Stimulated activated CD4-positive, alpha-beta T cell treated with anti-CD3 and anti-CD28 coated beads, Interleukin-1b, Interleukin-23, amount 100 ng/mL, for 48 hours (primary cell): ENCODE measurements at places on chromosomes 4 and X.

DNA sequence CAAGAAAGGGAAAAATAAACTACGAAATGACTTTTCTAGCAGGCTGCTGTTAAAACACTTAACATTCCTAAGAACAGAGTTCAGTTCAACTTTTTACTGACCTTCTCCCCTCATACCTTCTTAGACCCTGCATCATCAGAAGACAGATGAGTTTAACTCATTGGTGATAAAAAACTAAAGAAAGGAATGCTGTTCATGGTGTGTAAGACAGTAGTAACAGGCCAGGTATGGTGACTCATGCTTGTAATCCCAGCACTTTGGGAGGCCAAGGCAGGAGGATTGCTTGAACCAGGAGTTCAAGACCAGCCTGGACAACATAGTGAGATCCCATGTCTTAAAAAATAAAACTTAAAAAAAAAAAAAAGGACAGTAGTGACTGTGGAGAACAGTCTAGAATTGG, 16.2 kb downstream of the RBM47 start:
- no peak for DNase-seq

GRCh38 chr4:2287594-2287915, 25.6 kb upstream of the MXD4 start:
- no peak for DNase-seq

- no peak for DNase-seq
Observed at GRCh38 chr4:107747748-107748486, 27.9 kb upstream of the PAPSS1 start.

DNA sequence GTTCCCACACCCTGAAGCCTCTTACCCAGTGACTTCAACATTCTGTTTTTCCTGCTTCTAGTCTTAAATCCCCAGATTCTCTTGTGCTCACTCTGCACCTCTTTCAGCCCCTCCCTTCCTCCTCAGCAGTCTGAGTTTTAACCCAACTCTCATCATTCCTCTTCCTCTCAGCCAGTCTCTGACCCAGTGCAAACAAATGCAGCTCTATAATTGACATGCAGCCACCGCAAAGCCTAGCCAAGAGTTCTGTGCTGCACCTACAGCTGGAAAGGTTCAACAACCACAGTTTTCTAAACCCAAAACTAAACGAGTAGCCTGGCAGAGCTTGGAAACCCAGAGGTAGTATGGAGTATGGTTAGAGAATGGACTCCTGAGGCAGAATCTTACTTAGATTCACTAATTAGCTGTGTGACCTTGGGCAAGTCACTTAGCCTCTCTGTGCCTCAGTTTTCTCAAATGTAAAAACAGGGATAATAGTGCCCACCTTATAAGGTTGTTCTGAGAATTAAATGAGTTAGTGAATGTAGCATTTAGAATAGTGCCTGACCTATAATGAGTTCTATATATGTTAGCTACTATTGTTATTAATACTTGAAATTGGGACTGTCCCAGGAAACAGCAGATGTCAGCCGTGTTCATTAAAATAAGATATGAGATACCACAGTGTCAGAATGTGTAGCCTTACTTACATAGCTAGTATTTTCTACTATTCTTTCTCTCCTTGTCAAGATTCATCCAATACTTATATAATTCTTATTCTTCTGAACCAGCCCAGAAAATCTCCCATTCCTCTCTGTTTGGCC, 3.5 kb downstream of the TMEM154 start:
- no peak for DNase-seq

DNA sequence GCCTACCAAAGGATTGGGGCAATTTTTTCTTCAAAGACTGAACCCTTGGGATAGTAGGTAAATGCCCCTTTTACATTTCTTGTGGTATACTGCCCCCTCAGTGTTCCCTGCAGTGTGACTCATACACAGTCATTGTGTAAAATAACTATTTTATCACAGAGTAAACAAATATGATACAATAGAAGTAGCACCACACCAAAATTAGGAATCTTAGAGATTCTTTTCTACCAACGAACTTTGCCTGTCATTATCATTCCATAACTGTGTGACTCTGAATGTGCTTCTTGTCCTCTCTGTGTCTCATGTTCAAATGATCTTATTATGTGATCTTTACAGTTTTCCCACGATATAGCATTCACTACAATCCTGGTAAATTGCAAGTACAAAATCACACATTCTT, 517.0 kb downstream of the ZIC3 start:
- no peak for DNase-seq

DNA sequence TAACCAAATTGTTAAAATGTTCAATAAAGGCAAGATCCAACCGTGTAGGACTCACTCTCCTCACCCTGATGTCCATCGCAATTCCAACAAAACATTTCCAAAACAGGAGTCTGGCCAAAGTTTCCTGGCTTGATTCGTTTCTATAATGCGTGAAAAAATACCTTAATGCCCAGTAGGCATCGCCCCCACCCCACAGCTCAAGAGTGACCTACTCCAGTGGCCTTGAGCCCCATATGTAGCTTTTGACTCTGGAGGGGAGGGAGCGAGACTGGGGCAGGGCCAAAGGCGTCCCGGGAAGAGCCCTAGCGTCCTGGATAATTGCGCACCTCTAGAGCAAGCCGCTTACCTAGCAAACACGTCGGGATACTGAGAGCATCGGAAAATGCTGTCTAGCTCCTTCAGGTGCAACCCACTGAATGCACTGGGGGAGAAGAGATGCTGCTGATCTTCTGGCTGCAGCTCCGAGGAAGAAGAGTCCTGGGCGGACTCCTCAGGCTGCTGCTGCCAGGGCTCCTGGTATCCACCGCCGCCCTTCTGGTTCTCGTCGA, 55.6 kb upstream of the NKAP start:
- DNase-seq = no peak

DNA sequence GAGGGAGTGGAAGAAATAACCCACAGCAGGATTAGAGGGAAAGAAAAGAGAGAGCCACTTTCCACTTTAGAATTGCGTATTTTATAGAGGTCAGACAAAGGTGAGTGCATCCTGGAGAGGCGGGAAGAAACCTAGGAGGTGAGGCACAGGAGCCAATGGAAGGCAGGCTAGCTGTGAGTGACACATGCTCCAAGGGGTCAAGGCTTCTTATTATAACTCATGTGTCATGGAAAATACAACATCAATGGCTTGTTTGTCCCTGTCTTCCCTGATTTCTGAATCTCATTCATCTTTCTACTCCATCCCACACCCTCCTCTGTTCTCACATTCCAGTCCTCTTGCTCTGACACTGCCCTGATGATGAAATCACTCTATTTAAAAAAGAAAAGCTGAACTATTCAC, 14.4 kb downstream of the ANXA3 start:
- no peak for DNase-seq

DNA sequence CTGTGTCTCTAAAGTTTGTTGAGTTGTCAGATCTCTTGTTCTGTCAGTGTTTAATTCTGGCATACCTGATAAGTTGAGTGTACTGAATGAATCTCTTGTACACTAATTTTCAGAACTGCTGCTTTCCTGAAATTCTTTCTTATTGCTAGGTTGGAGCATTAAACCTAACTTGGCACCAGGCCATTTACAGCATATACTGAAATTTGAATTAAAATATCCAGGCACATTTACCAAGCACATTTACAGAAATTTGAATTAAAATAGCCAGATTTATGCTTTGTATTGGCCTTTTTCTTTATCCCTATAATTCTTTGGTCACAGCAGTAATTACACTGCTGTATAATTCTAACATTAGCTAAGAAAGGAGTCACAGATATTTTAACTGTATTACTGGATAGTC, 8.9 kb downstream of the TMEM33 start:
- DNase-seq = no peak

GRCh38 chrX:130119312-130119898, 9.1 kb upstream of the ELF4 start:
- DNase-seq = no peak
